ENCODE measurements at places on chromosomes 4 and X.

- no peak for DNase-seq
These were observed 40.5 kb downstream of the CXCL8 start for GRCh38 chr4:73780834-73781233.

- no peak for DNase-seq
These were observed 180.1 kb upstream of the S100G start for GRCh38 chrX:16469870-16470269.

GRCh38 chr4:105060628-105061027, 86.0 kb upstream of the TET2 start:
- DNase-seq: no peak

- peak; percentile 29 for DNase-seq
These were observed 6.0 kb upstream of the SH3TC1 start for GRCh38 chr4:8192748-8193738.

DNA sequence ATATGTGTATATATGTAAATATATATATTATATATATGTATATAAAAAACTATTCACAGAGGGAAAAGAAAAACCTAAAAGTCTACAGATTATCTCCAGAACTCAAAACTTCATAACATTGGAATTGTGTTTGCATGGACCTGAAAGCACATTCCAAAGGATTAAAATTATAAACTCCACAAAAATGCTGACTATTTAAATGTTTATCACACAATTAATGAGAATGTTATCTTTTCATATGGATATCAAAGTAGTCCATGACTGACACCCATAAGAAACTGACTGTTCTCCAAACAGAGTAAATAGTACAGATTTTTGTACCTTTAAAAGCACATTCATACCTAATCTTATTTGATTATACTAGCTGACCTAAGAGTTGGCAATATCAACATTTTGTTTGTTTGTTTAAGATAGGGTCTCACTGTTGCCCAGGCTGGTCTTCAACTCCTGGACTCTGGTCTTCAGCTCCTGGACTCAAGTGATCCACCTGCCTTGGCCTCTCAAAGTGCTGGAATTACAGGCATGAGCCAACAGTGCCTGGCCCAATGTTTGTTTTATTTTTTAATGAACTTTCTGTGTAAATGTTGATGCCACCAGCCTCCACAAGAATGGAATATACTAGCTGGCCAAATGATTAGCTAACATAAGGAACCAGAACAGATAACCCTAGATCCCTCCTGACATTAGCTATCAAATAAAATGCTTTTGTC, 50.0 kb downstream of the SLC39A8 start:
- DNase-seq: no peak

DNA sequence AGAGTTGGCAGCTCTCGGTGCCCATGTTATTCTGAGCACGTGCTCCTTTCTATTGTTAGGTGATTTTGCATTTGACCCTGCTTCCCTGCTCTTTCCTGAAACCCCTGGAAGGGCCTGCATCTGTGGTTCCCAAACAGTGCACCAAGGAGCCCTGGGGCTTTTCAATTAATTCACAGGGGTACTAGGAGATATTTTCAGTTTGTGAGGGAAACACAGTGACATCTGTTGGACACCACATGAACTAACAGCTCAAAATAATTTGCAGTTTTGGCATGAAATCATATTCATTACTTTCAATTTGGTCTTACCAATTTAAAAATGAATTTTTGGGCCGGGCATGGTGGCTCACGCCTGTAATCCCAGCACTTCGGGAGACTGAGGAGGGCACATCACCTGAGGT, 156.6 kb downstream of the GATB start:
- DNase-seq: no peak

DNA sequence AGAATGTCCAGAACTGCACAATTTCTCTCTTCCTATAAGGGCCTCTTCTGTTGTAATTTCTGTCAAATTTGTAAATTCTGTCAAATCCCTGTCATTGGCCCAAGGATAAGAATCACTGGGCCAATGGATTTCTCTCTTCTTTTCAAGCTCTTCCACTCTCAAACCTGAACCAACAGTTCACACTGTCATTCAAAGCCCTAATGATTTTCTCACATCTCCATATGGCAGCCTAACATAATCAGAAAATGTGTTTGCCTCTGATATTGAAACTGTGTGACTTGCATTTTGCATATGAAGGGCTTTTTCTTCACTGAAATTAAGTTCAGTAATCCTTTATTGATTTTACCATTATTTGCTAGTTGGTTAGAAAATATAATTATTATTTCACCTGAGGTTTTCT, 1349.1 kb downstream of the FSTL5 start:
- DNase-seq: no peak

- no peak for DNase-seq
These were observed 54.5 kb downstream of the FAM184B start for GRCh38 chr4:17726911-17727310.

DNA sequence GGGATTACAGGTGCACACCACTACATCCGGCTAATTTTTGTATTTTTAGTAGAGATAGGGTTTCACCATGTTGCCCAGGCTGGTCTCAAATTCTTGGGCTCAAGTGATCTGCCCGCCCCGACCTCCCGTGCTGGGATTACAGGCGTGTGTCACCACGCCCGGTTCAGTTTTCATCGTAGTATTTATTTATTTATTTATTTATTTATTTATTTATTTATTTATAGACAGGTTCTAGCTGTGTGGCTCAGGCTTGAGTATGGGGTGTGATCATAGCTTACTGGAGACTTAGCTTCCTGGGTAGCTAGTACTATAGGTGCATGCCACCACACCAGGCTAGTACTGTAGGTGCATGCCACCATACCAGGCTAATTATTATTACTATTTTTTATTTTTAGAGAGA, 64.1 kb upstream of the STOX2 start:
- DNase-seq: no peak

GRCh38 chrX:40171513-40172400, 74.0 kb upstream of the BCOR start:
- DNase-seq: peak; percentile 26

GRCh38 chrX:108696690-108697089, 39.7 kb downstream of the IRS4 start:
- DNase-seq: no peak

DNA sequence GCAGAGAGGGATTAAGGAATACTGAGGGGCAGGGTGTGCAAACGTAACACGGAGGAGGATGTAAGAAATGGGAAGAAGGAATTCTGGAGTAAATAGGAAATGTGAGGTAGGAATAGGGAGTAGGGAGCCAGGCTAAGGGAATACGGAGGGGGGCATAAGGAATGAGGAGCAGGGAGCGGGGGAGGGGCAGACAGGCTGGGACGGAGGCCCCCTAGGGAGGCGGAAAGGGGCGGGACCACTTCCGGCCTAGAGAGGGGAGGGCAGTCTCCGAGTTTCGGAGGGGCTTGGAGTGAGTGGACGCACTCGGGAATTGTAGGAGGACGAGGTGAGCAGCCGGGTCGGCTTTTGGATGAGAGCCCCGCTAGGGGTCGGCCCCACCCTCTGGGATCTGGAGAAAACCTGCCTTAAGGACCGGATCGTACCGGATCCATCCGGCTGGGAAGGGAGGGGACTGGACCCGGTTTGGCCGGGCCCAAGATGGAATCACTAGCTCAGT, 612 bp downstream of the MAGED2 start:
- DNase-seq: peak; percentile 40

GRCh38 chr4:85113706-85114105, 147.2 kb upstream of the WDFY3 start:
- no peak for DNase-seq

Measured in T-helper 1 cell (primary cell).